NCI-H2171 (cell line): ENCODE measurements at places on chromosomes 1 and 21.
A peak's percentile ranks its signal among the peaks of the same experiment; 100 is the strongest.

DNA sequence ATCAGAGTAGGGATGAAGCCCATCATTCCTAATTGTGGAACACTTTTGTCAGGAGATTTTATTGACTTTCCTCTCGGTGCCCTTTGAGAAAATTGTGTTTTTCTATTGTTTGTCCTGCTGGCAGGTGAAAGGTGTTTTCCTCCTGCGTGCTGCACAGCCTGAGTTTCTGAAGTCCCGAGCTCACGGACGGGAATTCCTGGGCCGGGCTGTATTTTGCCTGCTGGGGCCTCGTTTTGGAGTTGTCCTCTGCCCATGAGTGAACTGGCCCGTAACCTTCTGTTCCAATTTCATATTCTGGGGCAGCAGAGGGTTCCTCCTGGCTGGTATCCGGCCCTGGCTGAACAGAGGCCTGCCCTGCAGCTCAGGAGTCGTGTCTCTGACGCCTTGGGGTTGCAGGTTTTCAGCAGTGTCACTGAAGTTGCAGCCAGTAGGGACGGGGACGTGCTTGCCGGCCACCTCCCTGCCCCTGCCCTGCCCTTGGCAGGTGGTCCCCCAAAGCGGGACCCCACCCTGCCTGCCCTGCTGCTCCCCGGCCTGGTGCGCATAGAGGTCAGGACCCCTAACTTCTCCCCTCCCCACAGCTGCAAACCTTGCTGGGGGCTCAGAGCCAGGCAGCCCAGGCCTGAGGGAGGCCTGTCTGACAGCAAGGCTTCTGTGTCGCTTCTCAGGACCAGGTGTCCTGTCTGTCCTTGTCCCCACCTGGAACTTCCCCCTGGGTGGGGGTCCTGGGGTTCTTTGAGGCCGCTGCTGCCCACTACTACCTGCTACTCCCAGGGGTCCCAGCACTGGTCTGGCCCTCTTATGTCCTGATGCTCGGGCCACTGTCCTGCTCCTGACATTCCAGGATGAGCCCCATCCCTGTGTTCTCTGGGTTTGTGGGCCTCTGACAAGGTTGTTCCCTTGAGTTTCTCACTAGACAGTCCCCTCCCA, 49.0 kb downstream of the SLX9 start:
- no peak for DNase-seq

DNA sequence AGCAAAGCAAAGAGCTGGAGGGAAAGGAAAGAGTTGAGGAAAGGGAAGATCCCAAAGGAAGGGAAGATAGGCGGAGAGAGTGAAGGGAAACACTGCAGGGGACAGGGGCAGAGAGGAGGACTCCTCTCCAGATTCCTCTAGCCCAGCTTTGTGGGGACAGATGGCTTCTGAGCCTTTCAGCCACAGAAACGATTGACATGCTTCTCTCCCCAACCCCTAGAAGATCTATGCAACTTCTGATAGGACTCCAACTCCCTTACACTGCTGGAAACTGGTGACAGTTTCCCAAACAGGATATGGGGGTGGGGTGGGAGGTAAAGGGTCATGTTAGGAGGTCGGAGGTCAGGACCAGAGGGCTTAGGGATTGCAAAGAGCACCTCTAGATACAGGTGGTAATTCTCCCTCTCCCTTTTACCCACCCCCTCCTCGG, 6.5 kb downstream of the MEX3A start:
- no peak for DNase-seq

DNA sequence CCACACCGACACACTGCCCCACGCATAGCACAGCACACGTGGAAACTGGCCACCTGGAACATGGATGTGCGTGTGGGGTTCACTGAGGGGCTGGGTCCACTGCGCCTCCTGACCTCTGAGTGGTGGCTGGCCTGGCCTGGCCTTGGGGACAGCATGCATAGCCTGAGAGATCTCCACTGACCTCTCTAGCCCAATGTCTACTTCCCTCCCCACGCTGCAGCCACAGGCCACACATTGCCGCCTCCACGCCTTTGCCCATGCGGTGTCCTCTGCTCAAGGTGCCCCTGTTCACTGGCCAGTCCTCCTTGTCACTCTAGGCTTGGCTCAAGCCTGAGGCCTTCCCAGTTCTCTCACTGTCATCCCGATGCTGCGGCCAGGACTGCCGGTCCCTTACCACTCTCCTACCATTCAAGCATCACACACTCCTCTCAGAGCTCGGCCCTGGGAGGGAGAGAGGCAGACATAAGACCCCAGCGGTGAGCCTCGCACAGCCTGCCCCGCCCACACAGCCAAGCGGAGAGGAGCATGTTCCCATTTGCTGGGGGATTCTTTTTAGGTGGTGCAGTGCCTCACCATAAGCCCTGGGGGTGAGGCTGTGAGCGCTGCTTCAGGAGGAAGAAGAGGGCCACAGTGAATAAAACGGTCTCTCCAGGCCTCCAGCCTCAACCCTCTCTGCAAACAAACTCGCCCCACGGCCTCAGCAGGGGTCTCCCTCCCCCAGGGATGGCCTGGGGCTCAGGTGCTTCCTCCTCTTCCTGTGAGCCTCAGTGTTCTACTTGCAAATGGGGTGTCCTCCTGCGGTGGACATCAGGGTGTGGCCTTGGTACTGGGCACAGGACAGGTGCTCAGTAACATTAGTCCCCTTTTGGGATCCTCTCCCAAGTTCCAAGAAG, 80.8 kb downstream of the DMRTB1 start:
- no peak for DNase-seq

- no peak for DNase-seq
Observed at GRCh38 chr1:22754824-22755223, 44.2 kb downstream of the EPHB2 start.

DNA sequence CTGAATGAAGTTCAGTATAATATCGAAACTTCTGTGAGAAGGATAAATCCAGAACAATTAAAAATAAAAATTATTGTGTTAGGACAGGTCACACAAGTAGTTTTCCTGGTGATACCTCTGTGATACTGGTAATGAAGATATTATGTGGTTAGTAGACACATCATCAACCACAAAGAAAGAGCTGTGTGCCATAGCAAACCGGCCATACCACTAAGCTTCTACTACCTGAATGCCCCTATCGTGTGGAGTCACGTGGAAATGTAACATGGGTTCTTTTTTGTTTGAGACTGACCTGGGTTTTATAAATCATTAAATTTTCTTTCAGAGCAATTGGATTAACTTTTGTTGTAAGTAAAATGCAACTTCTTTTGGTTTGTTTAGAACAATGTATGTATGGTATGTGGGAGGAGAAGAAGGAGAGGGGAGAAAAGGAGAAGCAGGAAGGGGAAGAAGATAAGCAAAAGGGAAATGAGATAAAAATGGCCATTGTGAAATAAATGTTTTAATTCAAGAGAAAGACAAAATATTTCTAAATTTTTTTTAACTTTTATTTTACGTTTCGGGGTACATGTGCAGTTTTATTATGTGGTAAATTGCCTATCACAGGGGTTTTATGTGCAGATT, 58.2 kb upstream of the LRRC8B start:
- DNase-seq, result no peak

DNA sequence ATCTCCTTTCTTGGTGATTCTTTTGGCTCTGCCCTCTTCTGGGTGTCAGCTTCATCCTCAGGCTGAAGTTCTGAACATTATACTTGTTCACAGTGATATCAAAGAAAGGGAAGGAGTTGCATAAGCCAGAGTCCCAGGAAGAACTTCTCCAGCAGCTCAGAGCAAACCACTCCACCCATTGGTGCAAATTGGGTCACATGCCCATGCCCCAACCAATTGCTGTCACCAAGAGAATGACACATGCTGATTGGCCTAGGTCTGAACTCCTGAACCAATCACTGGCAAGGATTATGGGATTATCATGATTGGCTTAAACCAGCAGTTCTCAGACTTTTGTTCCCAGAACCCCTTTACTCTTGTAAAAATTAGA, 256.5 kb upstream of the TMEM51 start:
- no peak for DNase-seq

GRCh38 chr1:215543191-215543606, 23.9 kb upstream of the KCTD3 start:
- no peak for DNase-seq

DNA sequence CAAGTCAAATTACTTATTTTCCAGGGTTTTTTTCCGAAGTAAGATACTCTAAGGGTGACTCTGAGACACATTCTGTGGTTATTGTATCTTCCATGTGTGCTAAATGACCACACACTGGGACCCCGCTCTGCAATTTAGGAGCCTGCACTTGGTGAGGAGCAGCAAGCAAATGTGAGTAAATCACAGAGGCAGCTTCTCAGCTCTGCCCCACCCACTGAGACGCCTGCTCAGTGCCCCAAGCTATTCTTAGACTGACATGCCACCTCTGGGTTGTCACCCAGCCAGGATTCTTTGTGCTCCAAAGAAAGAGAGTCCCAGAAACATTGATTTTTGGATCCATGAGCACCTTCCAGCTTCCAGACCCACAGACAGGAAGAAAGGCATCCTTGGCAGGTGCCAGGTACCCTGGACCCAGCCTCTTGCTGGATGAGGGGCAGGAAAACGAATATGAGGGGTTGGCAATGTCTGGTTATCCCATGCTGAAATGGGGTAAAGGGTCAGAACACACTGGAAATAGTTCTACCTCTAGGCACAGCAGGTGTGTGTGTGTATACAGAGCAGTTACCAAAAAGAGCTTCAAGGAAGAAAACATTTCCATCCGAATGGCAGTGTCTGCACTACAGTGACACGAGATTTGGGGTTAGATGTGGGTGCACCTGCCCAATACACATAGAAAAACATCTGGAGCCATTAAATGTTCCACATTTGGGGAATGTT, 41.2 kb downstream of the TNR start:
- DNase-seq, result no peak

DNA sequence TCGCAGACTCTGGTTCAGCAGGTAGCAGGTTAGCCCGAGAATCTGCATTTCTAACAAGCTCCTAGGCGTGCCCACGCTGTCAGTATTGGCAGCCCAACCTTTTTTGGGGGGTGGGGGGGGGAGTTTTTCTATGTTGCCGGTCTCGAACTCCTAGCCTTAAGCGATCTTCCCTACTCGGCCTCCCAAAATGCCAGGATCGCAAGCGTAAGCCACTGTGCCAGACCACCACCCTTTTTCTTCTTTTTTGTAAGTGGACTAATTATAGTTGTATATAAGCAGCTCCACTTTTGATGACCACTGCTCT, 480 bp upstream of the MIS18A start:
- DNase-seq, result no peak

- no peak for DNase-seq
Observed at GRCh38 chr1:9399510-9400424, 107.1 kb downstream of the SPSB1 start.

DNA sequence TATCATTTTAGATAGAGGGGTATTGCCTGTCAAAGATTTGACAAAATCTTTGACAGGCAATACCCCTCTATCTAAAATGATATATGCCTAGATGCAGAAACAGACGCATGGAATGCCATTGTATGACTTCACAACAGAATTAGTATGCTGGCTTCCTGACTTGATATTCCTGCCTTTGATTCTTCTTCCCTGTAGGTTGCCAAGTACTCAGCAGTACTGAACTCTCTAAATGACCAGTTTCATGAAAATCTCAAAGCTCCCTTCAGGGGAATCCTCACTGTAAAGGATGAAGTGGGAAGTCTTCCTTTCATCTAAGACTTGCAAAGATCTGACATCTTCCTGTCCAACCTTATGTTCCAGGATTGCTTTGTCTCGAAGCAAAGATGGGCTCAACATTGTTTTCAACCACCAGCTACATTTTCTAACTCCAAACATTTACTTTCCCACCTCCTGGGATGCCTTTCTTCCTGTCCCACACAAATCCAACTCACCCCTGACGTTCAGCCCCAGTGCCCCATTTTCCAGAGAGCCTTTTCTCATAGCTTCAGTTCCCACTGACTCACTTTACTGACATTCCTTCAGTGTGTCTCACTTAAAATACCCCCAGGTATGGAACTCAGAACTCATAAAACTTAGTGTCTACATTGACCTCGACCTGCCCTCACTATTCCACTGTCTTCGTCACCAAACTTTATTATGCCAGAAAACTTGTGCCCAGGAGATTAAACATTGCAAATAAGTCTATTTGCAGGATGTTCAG, 67.3 kb upstream of the KCNJ6 start:
- DNase-seq, result no peak

DNA sequence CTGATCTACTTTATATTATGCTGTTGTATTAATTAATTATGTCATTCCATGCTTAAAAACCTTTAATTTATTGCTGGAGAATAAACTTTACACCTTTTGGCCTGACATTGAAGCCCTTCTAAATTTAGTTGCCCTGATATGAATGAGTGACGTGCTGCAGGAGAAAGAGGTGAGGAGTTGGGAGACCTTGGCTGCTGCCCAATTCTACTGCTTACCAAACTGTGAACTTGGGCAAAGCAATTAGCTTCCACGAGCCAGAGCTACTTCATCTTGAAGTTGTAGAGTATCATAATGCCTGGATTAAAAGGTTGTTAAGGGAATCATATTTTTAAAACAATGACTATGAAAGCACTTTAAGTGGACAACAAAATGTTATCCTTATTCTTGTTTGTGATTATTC, 126.8 kb upstream of the DEPDC1 start:
- no peak for DNase-seq

DNA sequence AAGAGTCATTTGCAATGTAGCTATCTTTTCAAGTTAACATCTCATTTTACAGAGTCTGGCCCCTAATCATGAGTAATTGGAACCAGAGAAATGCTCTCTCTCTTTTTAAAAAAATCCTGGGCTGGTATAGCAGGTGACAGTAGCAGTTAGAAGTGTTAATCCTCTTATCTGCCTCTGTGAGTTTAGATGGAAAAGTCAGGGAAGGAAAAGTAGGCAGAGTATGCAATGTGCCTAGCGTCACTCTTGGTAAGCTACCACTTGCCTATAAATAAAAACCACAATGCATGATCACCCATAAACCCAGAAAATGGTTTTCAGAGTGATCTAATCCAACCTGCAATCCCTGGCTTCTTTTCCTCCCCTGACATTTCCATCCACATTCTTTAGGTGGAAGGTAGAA, 43.2 kb downstream of the UTP25 start:
- no peak for DNase-seq

GRCh38 chr1:201742476-201742875, 86.5 kb upstream of the IPO9 start:
- no peak for DNase-seq

- DNase-seq, result peak; percentile 48
Observed at GRCh38 chr1:15758343-15758931, at the start of gene FBLIM1. Gene FBLIM1, plus strand, starts transcription at chr1:15758795. Its CDS starts 6,189 bp downstream, at chr1:15764984.

DNA sequence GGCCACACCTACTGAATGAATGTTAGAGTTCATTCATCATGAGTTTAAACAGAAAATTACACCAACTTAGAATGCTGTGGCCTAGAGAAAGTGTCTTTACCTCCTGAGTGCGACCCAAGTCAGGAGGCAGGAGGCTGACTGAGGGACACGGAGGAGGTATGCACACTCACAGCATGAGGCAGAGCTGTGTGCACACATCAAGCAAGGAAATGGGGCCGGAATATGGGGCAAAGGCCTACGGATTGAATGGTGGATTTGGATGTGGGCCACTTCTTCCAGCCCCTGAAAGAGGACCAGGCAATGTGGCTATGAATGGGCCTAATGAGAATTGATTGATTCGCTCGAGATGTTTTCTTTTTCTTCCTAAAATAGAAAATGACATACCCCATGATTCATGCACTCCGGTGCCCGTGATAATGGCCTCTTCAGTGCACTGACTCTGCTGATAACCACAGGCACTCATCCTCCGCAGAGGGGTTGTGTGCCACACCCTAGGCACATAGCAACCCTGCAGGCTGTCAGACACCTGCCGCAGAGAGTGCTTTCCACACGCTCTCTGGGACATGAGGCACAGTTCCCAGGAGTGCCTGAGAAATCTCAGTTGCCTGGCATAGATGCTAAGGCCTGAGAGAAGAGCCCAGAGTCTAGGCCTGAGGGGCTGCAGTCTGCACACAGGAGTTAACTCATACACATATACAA, 155.5 kb downstream of the GLUL start:
- DNase-seq, result no peak
